Fibroblast of skin of scalp (primary cell): ENCODE measurements at places on chromosomes 7 and 10.

DNA sequence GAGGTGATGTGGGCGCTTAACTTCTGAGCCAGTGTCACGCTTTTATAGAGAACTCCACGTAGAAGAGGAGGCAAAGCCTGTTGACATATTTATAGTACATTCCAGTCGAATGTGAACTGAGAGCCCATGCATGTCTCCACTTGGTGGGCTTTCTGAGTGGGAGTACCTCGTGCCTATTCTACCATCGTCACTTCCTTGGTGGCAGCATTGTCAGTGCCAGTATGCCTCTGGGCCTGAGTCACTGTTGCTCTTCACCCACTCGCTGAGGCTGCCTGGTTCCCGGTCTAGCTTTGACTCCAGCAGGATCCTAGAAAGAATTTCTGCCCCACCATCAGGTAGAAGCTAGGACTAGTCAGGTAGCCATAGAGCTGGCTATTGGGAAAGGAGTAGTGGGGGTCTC lies 30.0 kb upstream of the CDH23 start:
- no peak for DNase-seq

DNA sequence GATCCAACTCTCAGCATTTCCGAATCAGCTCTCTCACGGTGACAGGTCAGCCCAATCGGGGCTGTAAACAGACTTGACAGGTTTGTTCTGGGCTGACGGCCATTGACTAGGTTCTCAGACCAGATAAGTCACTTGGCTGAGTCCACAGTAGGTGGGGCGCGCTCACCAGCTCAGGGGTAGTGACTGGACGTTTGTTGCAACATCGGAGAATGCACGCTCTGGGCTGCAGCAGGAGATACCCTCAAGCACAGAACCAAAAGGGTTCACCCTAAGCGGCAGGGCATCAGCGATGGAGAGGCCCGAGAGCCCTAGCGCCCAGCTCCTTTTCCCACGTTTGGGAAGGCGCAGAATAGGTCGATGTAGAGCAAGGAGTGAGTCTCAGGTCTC lies 1.8 kb downstream of the KLLN start:
- peak; percentile 59 for DNase-seq

DNA sequence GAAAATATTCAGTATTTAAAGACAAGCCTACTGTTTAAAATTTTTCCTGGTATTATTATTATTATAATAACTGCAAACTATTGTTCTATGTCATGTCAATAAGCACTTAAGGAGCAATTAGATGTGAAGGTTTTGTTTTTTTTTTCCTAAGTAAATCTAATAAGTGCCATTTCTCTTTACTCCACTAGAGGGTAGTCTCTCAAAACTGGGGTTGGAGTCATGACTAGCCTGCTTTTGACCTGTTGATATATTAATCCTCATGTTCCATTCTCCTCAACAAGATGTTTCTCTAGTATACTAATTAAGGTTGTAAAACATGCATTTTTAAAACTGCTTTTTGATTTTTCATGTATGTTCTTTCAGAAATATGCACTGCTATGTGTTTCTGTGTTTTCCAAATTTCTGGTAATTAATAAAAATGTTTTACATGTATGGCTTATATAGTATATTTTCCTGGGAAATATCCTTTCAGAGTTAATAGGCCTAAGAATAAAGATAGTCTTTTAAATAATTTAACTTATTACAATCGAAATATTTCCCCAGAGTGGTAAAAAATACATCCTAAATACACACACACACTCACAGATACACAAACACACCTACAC lies 1.0 kb upstream of the LRRN3 start:
- peak; percentile 55 for DNase-seq

GRCh38 chr7:74068378-74069085 lies 15.1 kb upstream of the LIMK1 start:
- DNase-seq = no peak

DNA sequence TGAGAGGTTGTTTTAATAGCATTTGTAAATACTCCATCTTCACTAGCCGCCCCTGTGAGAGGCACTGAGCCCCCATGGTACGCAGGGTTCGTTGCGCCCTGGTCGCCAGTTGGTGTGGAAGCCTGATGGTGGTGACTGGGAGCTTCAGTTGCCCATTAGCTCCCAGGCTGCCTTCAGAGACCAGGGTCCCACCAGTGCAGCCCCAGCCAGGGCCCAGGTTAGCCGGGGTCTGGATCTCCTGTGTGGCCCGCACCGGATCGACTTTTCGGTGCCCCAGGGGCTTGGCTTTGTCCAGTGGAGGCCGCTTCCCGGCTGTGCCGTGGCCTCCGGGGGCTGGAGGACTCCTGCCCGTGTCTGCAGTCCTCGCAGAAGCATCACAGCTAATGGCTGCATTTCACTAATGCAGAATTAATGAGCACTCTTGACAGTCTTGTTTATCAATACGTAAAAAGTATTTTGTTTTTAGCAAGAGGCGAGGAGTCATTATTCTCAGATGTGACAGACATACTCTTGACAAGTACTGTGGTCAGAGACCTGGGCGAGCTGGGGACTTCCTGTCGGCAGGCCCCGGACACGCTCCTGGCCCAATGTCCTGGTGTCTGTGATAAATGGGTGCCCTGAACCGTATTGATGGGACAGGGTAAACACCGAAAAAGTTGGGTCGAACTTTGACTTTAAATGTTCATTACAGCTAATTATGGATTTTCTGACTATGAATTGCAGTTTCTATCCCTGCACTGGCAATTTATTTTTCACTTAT lies 99.8 kb downstream of the NKX6-2 start:
- no peak for DNase-seq
